Epithelial cell of alveolus of lung (primary cell): ENCODE measurements at places on chromosomes 16 and 17. TPM values are rescaled to one million over a fixed set of nuclear protein-coding genes. Genes with fewer than 3 reads are reported as not detected.

The SLC35G6 gene
- not detected in 2 replicates for total RNA-seq

The MYO15A gene
- total RNA-seq = 0.26 and 1.6 TPM in 2 replicates

The STARD3 gene
- 28.4 and 60.8 TPM in 2 replicates for total RNA-seq

The CRHR1 gene
- under 0.01 TPM in 1 of 2 replicates, not detected in the other for total RNA-seq

The TBC1D3H gene
- not detected in 2 replicates for total RNA-seq

The KCNG4 gene
- total RNA-seq = not detected in 2 replicates

The KCNAB3 gene
- total RNA-seq = 0.78 and 2.2 TPM in 2 replicates

The TNFRSF17 gene
- not detected in 2 replicates for total RNA-seq

The ADAD2 gene
- not detected in 2 replicates for total RNA-seq

The CALCOCO2 gene
- total RNA-seq = 44.1 and 48.6 TPM in 2 replicates

The SPATA22 gene
- 0.52 TPM in 1 of 2 replicates, not detected in the other for total RNA-seq

The IL34 gene
- 1.1 and 1.7 TPM in 2 replicates for total RNA-seq

The SPATA32 gene
- 0.72 TPM in 1 of 2 replicates, not detected in the other for total RNA-seq

The SLC6A2 gene
- not detected in 2 replicates for total RNA-seq

The CES5A gene
- not detected in 2 replicates for total RNA-seq

The MEIOC gene
- total RNA-seq = 0.13 TPM in 1 of 2 replicates, not detected in the other

The PMFBP1 gene
- total RNA-seq = 0.08 TPM in 1 of 2 replicates, not detected in the other

The RAB26 gene
- 0.91 and 3.3 TPM in 2 replicates for total RNA-seq

The CACNG3 gene
- not detected in 2 replicates for total RNA-seq

The CACNA1G gene
- under 0.01 and 0.96 TPM in 2 replicates for total RNA-seq

The SPHK1 gene
- total RNA-seq = 16.6 and 85.6 TPM in 2 replicates

The TMEM204 gene
- 15.6 and 18.5 TPM in 2 replicates for total RNA-seq

The SLC5A11 gene
- 1.2 TPM in 1 of 2 replicates, not detected in the other for total RNA-seq

The SULT1A2 gene
- total RNA-seq = 0.52 and 0.72 TPM in 2 replicates

The RAC3 gene
- 25.0 and 38.6 TPM in 2 replicates for total RNA-seq

The LYRM9 gene
- total RNA-seq = 9.6 and 11.2 TPM in 2 replicates

The SNN gene
- 6.3 and 17.8 TPM in 2 replicates for total RNA-seq

The TMEM92 gene
- 0.16 and 1.4 TPM in 2 replicates for total RNA-seq
